Esophagus (tissue), 2 donors: ENCODE measurements at places on chromosomes 7 and 10. TPM values are rescaled to one million over a fixed set of nuclear protein-coding genes. Genes with fewer than 3 reads are reported as not detected.

Gene RBP4
- polyA plus RNA-seq = 0.14 TPM

Gene PIK3CG
- 0.09 TPM for polyA plus RNA-seq

Gene AKR1D1
- not detected for polyA plus RNA-seq

Gene PLPP4
- not detected for polyA plus RNA-seq

Gene SFXN2
- 5.7 TPM for polyA plus RNA-seq

Gene BHLHA15
- polyA plus RNA-seq = 0.80 TPM
